ENCODE measurements at places on chromosomes 3 and 15.

GRCh38 chr3:160047876-160048275 lies 59.2 kb downstream of the IL12A start:
- DNase-seq, result no peak

DNA sequence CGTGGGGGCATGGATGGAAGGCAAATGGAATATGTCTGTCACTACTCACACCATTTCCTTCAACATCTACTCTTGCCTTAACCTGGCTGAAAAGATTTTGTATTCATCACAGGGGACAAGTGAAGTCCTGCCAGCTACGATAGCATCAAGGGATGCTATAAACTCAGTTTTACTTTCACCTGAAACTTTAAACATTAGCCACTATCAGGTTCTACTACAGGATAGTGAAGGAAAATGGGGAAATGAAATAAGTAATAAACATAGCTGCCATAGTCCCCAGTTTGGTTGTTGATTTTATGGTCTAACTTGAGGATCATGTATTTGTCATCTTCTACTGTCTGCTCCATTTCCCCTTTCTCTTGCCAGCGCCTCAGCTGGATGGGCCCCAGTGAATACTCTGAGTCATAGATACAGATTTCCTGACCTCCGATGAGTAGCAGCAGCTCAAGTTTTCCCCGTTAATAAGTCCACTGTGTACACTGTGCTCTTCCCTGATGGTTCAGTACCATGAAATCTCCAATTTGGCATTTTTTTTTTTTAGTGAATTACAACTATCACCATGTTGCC lies 338.2 kb upstream of the SLCO3A1 start:
- no peak for DNase-seq

DNA sequence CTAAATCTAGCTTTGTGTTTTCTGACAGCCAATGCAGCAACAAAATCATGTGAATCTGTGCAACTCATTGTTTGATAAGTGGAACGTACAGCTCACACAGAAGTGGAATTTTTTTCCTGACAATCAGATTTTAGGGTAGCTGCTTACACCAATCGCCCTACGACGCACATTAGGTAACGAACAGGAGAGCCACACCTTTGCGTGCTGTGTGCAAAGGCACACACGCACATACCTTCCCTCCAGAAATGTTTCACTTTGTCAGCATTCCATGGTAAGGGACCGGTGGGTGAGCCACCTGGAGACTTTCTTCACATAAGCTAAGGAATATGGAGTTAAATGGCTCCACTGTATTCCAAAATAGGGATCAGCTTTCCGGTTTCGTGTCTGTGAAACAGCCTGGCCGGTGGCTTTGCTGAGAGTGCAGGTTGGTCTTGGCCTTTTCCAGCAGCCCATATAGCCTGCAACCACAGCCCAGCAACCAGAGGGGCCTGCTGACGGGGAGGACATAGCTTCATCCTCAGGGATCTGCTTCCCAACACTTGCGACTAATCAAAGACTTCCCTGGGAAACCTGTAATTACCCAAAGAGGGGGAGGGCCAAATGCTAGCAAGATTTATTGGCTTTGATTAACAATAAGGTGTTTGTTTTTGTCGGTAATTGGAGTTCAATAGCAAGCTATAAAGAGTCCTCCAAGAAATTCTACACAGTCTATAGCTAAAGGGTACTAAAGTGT lies 145.3 kb downstream of the ADAMTS17 start:
- no peak for DNase-seq

DNA sequence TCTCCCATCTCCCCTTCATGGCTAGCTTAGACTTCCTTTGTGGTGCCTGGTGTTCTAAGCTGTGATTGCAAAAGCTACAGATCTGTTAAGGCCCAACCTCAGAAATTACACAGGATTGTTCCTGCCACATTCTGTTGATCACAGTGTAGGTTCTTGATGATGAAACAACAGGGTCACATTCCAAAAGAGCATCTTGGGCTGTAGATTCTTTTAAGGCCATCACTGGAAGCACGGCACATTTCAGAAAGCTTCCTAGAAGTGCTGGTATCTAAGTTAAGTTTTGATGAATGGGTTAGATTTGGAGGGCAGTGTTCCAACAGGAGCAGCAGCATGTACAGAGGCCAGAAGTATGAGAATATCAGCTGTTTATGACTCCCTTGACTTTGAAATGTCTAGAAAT lies 107.5 kb upstream of the SKOR1 start:
- no peak for DNase-seq

DNA sequence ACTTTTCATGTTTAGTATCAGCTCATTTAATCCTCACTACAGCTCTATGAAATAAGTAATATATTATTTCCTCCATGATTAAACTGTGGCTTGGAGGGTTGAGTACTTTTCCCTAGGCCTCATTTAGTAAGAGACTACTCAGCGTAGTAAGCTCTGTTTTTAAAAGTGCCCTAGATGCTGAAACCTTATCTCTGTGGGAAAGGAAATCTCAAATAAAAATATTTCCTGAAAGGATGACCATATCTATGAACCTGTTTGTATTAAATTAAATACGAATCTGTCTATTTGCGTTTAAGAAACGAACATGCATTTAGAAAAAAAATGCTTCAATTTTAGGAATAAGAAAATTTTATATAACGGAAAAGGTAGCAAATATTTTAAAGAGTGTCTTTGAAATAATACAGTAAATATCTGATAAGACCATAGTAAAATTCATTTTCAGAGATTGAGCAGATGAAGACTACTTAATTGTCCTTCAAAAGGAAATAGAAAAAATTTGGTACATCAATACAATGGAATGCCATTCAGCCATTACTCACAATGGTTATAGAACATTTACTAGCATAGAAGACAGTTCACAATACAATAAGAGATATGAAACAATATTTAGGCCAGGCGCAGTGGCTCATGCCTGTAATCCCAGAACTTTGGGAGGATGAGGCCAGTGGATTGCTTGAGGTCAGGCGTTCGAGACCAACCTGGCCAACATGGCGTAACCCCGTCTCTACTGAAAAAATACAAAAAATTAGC lies 56.2 kb downstream of the ATG7 start:
- no peak for DNase-seq

DNA sequence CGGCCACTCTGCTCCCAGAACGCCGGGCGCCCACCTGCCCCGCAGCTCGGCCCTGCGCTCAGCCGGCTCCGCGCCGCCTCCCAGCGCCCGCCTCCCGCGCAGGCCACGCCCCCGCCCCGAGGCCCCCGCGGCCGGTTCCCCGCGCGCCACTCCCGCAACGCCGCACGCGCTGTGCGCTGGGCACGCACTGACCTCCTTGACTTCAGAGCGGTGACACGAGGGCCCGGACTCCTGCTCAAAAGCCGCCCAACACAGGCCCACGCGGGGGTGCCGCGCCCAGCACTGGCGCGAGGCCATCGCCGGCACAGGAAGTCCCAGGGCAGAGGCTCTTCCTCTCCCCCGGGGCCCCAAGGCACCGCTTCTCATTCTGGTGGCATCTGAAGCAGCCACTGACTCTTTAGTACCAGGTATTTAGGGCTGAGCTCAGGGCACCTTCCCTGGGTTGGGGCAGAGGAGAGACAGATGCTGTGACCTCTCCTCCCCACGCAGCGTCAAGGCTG lies 12.4 kb downstream of the TNK2 start:
- peak; percentile 69 for DNase-seq

DNA sequence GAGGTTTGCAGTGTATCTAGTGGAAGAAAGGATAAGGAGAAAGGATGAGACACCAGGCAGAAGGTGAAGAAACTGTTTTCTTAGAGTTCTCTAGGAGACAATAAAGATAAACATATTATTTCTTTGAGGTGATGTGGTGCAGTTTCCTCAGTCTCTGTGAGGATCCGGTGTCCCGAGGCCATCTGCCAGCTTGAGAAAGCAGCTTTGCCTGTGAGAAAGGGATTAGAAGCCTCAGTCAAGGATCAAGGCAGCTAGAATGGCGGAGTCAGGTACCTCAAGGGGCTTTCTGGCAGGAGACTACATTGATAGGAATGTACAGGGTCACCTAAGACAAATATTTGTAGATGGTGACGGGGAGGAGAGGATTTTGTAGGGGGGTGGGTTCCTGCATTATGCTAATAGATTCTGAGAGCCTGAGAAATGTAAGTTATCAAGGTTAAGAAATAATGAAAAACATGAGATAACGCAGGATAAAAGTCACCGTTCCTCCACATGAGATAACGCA lies 103.9 kb upstream of the MB21D2 start:
- DNase-seq, result no peak

- DNase-seq, result no peak
Observed at GRCh38 chr3:155497930-155498647, 204.6 kb upstream of the STRIT1 start.

- no peak for DNase-seq
Observed at GRCh38 chr15:87686841-87687522, 569.6 kb downstream of the NTRK3 start.

DNA sequence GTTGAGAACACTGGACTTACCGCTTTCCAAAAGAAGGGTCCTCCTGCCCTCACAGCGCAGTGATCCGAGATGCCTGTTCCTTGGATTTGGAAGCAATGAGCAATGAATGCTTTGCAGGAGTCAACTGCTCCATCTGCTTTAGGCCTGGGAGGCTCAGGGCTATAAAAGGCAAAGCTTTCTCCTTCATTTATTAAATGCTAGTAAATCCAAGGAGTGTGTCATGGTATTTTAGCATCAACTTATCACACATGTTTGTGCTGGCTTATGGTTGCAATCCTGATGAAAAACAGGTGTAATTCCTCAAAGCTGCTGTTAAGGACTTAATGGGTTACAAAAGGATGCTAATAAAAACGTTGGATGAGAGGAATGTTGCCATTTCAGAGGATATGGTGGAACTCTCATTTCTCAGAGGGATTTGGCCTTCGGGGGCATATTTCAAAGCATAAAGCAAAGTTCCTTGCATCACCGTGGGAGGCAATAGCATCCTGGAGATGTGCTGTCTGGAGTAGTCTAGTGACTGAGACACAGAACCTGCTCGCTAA lies 158.5 kb upstream of the TPM1 start:
- DNase-seq, result no peak

- peak; percentile 7 for DNase-seq
Observed at GRCh38 chr15:36579792-36580431, 486 bp downstream of the CDIN1 start.

DNA sequence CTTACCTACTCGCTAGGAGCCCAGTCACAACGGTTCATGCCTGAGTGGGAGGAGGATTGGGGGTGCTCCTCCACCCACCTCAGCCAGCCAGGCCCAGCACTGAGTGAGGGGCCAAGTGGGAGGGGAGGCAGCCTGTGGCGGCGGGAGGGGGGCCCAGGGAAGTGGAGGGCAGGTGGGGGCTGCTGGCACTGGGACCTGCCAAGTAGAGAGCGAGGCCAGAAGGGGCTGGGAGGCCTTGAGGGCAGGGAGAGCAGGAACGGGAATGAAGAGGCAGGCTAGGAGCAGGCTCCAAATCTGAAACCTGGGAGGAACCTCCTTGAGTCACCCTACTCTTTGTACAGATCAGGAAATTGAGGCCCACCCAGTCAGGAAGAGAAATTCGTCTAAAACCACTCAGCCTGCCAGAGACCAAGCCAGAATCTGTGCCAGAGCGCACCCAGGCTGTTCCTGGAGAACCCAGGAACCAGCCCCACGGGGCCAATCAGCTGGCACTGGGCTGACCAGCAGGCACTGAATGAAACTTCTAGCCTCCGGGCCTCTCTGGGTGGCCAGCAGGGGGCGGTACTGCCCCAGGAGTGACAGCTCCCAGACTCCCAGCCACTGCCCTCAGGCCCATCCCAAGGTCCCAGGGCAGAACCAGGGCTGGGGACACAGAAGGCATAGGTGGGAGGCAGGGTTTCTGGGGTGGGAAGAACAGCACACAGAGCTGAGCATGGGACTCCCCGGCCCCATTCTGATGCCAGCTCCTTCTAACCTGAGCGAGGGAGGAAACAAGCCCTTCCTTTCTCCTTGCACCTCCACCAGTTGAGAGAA lies 14.8 kb upstream of the CYP11A1 start:
- peak; percentile 82 for DNase-seq

DNA sequence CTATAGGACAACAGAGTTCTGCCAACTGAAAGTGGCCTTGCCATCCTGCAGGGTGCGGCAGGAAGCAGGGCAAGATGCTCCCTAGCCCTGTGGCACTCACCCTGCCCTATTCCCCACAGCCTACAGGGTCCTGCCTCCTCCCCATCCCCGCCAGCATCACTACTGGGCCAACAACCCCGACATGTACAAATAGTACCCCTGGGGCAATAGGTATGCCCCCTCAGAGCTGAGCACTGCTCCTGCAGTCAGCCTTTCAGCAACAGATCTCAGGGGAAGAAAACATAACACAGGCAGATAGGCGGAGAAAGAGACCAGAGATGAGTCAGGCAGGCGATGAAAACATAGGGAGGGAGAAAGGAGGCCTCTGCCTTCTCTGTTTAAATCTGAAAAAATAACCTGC lies 74.7 kb downstream of the XXYLT1 start:
- no peak for DNase-seq

DNA sequence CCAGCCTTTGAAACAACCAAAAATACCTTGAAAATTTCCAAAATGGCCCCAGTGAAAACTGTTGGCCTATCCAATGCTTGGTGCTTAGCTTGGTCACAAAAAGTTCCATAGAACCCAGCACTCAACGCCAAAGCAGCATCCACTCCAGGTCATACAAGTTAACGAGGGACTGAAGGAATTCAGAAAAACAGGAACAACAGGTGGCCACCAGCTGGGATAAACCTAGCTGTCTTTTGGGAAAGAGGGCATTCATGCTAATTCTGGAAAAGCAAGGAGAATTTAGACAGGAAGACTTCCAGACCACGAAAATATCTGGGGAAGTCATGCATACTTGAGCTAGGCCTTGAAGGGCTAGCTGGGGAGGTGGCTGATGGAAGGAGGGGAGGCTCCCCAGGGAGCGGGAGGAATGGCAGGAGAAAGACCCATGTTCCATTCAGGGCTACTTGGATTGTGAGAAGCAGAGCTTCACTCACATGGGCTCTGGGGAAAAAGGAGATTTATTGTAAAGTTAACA lies 28.6 kb downstream of the COLQ start:
- no peak for DNase-seq

GRCh38 chr3:49996016-49996415 lies 56.1 kb downstream of the RBM6 start:
- DNase-seq, result no peak

GRCh38 chr15:98843844-98844243 lies 163.7 kb downstream of the PGPEP1L start:
- DNase-seq, result no peak

DNA sequence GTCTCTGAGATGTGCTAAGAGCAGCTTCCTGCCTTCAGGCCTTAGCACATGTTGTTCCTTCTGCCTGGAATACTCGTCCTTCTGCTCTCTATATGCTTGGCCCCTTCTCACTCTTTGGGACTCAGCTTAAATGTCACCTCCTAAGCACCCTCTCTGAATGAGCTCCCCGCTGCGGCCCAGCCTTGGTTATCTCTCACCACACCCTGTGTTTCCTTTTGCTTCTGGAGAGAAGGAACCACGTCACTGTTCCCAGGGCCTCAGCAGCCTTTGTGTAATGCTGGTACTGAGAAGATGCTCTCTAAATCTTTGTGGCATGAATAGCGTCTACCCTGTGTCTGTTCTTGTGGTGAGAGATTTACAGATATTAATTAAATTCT lies 2.2 kb downstream of the FAH start:
- no peak for DNase-seq

DNA sequence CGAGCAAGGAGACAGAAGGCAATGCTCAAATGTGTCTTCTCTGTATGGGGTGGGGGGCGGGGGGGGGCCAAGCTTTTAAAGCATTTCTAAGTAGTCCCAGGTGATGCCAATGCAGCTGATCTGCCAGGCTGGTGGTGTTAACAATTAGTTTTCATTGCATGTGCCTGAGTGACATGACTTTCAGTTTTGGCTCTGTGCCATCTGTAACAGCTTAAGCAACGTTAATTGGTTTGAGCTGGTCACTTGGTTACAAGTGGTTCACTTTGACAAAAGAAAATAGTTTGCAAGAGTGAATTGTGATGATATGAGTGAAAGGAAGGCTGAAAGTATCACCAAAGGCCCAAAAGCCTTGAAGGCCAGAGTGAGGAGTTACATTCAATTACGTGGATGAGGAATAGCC lies 26.4 kb upstream of the LRIG1 start:
- no peak for DNase-seq

Measured in CD8-positive, alpha-beta T cell (primary cell).